ENCODE measurements at places on chromosomes 4 and X. TPM values are rescaled to one million over a fixed set of nuclear protein-coding genes. Genes with fewer than 3 reads are reported as not detected.
A peak's percentile ranks its signal among the peaks of the same experiment; 100 is the strongest.

Gene DUSP9
- polyA plus RNA-seq = 0.10 TPM

Gene RNF128
- polyA plus RNA-seq = 11.9 TPM

- DNase-seq = peak; percentile 52
Measured at GRCh38 chr4:52659722-52660261, 691 bp upstream of the USP46 start.

Gene BTC
- 3.0 TPM for polyA plus RNA-seq

- no peak for DNase-seq
Measured at GRCh38 chr4:114636192-114636935, 37.8 kb downstream of the UGT8 start.

GRCh38 chrX:2401590-2402360 lies 99.0 kb downstream of the DHRSX start:
- peak; percentile 54 for DNase-seq

GRCh38 chr4:8639021-8639420 lies 46.5 kb downstream of the CPZ start:
- no peak for DNase-seq
